Calu3 (cell line): ENCODE measurements at places on chromosomes 4 and X. TPM values are rescaled to one million over a fixed set of nuclear protein-coding genes. Genes with fewer than 3 reads are reported as not detected.
A peak's percentile ranks its signal among the peaks of the same experiment; 100 is the strongest.

DNA sequence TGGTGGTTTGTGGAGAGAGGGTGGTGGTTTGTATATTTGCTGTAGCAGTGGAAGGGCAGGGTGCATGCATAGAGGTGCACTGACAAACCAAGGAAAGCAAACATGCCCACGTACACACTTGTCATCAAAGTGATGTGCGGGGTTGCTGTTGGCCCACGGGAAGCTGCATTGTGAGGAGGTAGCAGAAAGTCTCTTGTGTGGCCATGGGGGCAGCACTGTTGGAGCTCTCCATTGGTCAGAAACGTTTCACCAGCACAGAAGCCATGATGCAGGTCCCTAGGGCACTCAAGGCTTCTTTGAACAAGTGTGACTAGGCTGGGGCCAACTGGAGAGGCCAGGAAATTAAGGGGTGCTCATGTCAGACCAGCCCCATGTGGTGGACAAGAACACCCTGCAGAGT lies 174.8 kb upstream of the KLF8 start:
- DNase-seq = no peak

DNA sequence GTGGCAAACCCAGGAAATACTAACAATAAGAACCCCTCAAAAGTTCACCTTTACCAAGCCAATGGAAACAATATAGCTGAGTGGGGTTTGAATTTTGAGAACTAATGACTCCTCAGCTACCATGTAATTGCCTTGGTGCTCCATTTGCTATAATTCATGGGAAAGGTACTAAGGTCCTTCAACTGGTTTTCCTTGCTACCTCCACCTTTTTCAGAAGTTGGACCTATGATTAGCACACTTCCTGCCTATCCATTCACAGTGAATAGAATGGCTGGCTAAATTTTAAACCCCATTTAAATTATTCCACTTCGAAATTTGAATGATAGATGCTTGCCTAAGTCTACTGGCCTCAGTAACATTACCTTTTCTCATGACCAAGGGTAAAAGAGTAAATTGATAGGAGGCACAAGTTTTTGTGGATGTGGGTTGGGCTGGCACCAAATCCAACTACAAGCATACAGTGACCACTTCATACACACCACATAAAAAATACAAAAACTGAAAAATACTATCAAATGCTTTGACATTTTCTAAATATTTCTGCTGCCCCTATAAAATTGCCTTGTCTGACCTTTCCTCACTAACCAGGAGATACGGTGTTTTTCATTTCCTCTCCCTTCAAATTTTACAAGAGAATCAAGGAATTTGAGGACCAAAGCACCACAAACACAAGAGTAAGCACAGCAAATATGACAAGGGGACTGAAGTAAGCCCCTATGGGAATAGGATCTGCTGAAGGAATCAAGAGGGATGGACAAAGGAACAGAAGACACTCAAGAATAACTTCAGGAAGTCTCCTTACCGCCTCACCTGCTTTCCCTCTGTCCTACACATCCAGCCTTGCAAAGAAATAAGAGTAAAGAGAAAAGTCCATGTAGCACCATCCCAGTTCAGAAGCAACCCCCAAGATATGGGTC lies 255.5 kb downstream of the CHIC1 start:
- DNase-seq = no peak

- DNase-seq = peak; percentile 27
Observed at GRCh38 chr4:159006202-159006601, 96.7 kb upstream of the RAPGEF2 start.

- DNase-seq = no peak
Observed at GRCh38 chrX:10198254-10198653, 41.5 kb downstream of the CLCN4 start.

- DNase-seq = peak; percentile 5
Observed at GRCh38 chrX:46913667-46914066, 1.4 kb downstream of the JADE3 start.

GRCh38 chrX:154458954-154459778 lies 1.1 kb downstream of the PLXNA3 start:
- DNase-seq = peak; percentile 52

DNA sequence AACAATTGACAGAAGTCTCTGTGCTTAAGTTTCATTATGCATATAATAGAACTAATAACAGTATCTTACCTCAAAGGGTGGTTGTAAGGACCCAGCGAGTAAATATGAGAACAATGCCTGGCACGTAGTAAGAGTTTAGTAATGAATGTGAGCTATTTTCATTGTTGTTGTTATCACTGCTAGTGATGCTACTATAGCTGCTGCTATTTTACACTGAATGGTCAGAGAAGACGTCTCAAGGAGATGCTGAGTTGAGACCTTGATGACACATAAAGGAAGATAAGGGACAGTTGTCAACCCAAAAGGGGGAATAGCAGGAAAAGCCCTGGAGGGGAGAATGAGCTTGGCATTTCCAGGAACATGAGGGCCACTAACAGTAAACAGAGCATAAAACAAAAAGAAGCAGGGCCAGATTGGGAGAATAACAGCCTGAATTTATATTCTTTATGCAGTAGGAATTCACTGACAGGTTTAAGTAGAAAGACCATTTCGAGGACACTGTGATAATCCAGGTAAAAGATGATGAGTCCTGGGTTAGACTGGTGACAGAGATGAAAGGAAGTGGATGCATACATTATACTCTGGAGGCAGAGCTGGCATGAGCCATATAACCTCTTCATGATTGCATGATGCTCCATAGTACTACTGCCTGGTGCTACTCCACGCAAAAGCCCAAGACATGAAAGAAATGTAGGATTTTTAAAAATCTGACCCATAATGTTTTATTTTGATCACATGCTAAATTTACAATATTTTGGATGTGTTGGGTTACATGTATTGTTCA lies 23.1 kb downstream of the ATP8A1 start:
- no peak for DNase-seq

DNA sequence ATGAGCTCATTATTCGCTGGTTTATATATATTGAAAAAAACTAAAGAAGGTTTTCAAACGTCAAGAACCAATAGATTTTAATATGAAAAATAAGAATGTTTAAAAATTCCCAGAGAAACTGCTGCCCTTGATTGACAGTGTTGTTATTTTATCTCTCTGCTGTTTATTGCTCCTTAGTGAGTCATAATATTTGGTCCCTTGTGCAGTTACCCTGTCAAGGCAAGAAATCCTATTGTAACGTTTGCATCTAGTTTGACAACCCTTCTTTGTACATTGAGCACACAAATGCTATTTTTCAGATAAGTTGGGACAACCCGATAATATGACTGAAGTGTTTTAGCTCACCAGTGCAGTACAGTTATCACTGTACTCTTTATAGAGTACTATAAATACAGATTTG lies 349.4 kb downstream of the CCSER1 start:
- DNase-seq = no peak

DNA sequence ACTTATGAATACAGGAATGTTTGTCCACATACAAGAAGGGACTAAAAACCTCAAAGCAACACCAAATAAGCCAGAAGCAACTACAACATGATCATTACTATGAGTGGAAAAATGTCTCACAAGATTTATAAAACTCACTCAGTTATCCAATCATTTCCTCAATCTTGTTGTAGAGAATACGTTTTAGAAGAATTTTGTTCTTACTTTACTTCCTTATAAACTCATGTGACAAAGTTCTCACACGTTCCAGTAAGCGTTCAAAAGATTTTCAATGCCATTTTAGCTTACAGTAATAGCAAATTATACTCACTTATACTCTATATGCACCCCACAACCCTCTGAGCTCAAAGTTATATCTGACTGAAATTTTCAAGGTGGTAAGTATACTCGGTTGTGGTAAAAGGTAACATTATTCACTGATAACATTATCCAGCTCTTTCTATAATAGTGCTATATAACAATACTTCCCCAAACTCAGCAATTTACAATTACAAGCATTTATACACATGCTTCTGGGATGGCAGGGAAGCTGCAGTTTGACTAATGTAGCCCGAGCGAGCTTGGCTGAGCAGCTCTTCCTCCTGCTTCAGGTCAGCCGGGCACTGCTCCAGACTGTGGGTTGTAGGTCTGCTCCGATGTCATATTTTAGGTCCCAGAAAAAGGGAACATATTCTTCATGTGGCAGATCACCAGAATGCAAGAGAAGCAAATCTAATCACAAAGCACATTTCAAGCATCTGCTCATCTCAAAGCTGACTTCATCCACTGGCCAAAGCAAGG lies 226.3 kb downstream of the RCHY1 start:
- no peak for DNase-seq

DNA sequence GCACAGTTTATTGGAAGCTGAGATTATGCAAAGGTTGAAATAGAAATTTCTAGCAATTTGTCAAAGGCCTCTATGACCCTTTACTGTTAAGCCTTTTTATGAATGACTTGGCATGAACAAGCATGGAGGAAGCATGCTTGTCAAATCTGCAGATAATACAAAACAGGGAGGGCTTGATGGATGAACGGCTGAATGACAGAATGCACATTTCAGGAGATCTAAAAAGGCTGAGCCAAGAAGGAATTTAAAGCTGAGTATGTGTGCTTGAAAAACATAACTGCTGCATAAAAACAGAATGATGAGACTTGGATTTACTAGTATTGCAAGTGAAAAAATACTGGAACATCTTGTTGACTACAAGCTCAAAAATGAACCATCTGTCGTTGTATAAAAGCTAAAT lies 29.0 kb upstream of the UBE2K start:
- no peak for DNase-seq

- no peak for DNase-seq
Observed at GRCh38 chr4:21649391-21650090, 299.0 kb downstream of the KCNIP4 start.

- DNase-seq = peak; percentile 65
Observed at GRCh38 chr4:37970702-37971101, 10.5 kb downstream of the PTTG2 start.

- DNase-seq = no peak
Observed at GRCh38 chr4:98508248-98508647, 150.2 kb downstream of the TSPAN5 start.

- DNase-seq = no peak
Observed at GRCh38 chrX:74277846-74278245, 26.1 kb upstream of the ZCCHC13 start.

GRCh38 chrX:16386126-16386525 lies 218.8 kb downstream of the MAGEB17 start:
- DNase-seq = no peak

DNA sequence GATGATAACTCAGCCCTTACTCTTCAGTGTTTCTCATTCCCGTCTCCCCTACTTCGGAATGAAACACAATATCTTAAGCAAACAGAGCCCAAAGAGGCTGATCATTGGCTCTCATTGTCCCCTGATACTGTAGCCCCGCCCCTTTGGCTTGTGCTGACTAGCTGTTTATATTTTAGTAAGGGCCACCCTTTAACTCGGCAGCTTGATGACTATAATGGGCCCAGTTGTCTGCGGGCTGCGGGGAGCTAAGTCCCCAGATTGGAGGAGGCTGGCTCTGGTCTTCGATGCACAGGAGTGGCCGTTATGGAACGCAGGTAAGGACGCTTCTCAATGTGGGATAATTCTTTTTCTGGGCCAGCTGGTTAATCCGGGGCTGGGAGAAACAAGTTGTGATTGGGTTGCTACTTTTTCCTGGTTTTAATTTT lies at the start of gene TRIM2:
Gene TRIM2, plus strand, starts transcription at position 197 of the 425 bp plus-strand sequence. Its CDS starts 88 bp downstream, at position 285.
- DNase-seq = peak; percentile 81

GRCh38 chr4:105944540-105944939 lies 49.3 kb downstream of the NPNT start:
- no peak for DNase-seq

DNA sequence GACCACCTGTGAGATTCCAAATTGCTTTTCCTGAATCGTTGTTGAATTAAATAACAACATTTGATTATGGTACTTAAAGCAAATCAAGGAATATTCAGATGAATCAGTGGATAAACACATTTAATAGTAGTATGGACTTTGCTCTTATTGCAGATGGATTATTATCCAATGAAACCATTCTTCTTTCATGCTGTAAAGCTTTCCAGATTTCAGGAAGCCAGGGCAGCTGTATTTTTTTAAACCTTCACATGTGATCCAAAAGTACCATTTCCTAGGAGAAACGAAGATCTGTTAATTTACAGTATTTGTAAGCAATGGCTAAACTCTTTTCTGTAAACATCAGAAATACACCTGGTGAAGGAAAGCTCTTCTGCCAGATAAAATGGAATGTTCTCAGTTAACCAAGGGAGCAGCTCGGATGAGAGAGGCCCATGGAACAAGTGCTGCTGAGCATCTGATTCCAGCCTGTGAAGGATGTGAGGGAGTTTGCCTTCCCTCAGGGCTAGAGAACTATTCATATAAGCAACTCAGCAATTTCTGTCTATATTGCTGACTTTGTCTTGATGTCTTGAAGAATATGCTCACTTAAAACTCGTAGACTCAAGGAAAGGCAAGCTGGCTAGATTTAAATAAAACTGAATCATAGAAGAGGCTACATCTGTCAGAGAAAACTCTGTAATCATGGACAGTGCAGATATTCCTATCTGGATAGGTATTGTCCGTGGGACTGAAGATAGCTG lies 94.4 kb upstream of the LIMCH1 start:
- no peak for DNase-seq

- no peak for DNase-seq
Observed at GRCh38 chrX:56791456-56791855, 62.4 kb downstream of the NBDY start.

GRCh38 chrX:127405946-127406345 lies 586.4 kb downstream of the PRR32 start:
- no peak for DNase-seq

DNA sequence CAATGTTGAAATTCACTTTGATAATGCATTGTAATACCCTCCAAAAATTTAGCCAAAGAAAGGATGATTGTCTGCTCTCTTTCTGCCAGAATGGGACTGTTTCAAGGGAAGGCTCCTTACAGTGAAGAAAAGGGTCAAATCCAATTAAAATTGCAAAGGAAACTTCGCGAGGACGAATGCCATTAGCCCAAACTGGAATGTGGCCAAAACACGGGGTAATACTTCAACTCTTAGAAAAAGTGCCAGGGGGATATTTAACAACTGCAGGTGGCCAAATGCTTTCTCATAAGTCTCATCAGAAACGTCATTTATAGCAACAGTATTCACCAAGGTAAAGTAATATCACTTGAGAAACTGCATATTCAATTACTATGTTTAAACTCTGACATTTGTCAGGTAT lies 29.0 kb downstream of the NKX3-2 start:
- DNase-seq = no peak

DNA sequence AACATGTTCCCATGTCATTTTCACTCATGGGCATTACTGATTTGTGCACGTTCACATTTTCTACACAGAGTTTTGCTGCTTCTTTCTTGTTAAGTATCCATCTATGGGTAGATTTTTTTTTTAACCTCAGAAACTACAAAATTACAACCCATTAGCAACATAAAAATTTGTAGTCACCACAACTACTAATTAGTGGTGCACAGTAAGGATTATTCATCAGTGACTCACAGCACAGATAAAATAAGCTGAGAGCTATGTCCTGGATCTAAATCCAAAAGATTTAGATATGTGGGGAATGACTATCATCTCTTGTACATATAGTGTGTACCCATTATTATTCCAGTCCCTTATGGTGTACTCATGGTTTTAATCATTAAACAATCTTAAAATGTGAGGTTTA lies 19.7 kb upstream of the AMELX start:
- DNase-seq = no peak

Gene SMIM10
- 1.8 and 2.4 TPM in 2 replicates for total RNA-seq

Gene GALNTL6
- total RNA-seq = not detected in 2 replicates

Gene ATP8A1
- total RNA-seq = 0.73 and 0.76 TPM in 2 replicates

Gene GC
- total RNA-seq = 0.90 and 2.5 TPM in 2 replicates

Gene GAGE2A
- not detected in 2 replicates for total RNA-seq

Gene LETM1
- 47.2 and 56.7 TPM in 2 replicates for total RNA-seq
